ENCODE measurements at places on chromosomes 1 and 21. TPM values are rescaled to one million over a fixed set of nuclear protein-coding genes. Genes with fewer than 3 reads are reported as not detected.
A peak's percentile ranks its signal among the peaks of the same experiment; 100 is the strongest.

MAP3K21 gene
- 12.4 TPM for total RNA-seq

GRCh38 chr1:53378061-53378460 lies 50.2 kb upstream of the LRP8 start:
- no peak for DNase-seq

GRCh38 chr1:156452907-156453306 lies 47.7 kb downstream of the MEF2D start:
- DNase-seq = no peak

DNA sequence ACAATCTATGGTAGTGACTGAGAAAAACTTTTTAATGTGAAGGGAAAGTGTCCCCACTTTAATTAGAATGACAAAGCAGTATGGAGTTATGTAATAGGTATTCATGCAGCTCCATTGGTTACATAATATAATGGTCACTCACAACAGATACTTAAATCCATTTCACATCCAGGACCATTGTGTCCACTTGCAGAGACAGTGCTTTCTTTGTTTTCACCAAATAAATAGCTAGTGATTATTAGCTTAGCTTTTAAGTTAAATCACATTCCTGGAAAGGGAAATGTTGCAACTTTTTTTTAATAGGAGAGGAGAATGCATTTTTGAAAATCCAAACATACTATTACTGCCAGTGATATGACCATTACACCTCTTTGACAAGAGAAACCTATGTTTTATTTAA lies 22.9 kb downstream of the RGL1 start:
- no peak for DNase-seq

GRCh38 chr1:19369396-19370090 lies 57.4 kb downstream of the SLC66A1 start:
- DNase-seq = no peak

GRCh38 chr1:225182716-225183115 lies 245.1 kb downstream of the LBR start:
- no peak for DNase-seq

DNA sequence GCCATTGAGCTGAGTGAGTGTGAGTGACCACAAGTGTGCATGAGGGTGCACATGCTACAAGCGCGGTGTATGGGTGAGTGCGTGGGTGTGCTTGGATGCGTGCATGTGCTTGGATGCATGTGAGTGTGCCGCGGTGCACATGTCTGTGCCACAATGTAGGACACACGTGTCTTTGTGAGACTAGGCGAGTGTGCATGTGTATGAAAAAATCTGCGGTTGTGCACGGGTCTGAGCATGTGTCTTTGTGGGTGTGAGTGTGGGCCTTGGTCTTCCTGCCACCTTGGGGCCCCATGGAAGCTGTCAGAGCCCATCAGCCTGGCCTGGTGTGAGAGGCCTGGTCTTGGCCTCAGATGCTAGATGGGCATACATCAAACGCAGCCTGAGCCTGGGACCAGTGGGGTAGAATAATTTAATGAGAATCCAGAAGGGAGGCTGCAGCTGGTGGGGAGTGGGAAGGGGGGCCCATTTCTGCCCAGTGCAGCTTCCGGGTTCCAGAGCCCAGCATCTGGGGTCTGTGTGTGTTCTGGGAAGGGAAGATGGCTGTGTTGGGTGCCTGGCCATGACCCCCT lies 103.9 kb upstream of the SLC2A1 start:
- no peak for DNase-seq

DNA sequence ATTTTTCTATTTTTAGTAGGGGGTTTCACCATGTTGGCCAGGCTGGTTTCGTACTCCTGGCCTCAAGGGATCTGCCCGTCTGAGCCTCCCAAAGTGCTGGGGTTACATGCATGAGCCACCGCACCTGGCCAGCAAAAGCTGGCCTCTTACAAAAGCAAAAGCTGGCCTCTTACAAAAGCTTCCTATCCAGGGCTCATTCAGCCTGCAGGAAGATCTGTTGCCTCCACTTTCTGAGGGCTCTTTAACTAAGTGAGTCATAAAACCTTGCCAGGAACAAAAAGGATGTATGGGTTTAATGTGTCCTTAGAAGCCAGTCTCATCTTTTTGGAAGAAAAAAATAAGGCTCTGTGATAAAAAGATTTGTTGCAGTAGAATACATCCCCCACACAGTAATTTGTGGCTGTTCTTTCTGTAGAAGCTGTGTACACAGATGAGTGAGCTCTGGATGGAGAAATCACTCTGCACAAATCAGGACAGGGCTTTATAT lies 15.0 kb downstream of the HTR1D start:
- DNase-seq = no peak

C1QTNF12 gene
- not detected for total RNA-seq

DNA sequence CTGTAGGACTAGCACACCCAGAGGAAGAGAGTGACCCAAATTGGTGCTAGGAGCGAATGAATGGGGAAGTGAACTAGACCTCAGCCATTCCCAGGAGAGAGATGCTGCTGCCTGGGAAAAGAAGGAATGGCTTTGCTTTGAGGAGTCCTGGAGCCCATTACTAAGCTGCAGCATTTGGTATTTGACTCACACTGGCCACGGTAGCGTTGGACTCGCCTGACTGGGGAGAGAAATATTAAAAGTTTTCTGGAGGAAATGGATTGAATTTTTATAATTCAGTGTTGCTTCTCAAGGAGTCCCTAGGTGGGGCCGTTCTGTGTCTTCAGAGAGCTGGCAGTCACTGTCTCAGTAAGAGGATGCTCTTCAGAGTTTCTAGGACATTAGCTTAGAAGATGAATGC lies 40.2 kb downstream of the PIK3CD start:
- no peak for DNase-seq

- peak; percentile 75 for DNase-seq
Observed at GRCh38 chr21:38787461-38788274, 18.1 kb upstream of the ETS2 start.

TMEM61 gene
- 0.45 TPM for total RNA-seq

- DNase-seq = no peak
Observed at GRCh38 chr1:214165850-214166374, 115.0 kb upstream of the SMYD2 start.

GRCh38 chr1:44611866-44612265 lies 62.4 kb downstream of the TMEM53 start:
- no peak for DNase-seq

DNA sequence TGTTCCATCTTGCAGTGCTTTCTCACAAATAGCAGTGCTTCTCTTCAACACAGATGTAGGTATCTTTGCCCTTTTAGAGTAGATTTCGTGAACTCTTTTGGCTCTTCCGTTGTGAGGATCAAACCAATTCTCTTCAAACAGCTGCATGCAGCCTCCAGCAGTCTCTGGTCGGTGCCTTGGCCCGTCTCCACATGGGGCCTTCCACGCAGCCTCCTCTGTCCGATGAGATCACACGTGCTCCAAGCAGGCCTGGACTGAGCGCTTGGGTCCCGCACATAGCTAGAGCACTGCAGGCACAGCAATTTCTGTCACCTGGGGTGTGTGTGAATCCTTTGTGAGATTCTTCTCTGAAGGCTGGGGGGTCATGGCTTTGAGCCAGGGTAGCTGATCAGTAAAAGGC lies 82.8 kb upstream of the KCNE2 start:
- DNase-seq = no peak

All from thyroid gland (tissue), 4 donors.